ENCODE measurements at places on chromosomes 3 and 15.

DNA sequence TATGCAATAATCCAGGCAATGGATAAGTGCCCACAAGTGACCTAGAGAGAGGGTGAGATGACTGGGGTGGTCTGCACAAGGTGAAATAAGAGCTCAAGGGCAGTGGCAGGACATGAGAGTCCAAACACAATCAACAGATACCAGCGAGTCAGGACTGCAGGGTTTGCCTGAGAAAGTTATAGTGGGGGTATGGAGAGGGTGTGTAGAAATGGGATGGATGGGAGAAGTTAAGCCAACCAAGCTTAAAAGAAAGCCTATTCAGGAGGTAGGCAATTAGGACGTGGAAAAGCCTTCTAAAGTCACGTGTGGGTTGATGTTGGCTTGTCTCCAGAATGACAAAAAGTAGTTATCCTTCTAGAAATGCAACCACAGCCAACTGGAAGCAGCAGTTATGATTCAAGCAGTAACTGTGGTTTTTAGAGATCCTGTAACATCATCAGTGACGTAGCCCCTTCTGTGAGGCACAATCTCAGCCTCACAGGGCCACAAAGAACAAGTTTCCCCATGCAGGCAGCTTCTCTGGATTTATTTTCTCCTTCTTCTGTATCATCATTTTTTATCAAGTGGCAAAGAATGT, 56.1 kb downstream of the FAM174B start:
- no peak for DNase-seq

DNA sequence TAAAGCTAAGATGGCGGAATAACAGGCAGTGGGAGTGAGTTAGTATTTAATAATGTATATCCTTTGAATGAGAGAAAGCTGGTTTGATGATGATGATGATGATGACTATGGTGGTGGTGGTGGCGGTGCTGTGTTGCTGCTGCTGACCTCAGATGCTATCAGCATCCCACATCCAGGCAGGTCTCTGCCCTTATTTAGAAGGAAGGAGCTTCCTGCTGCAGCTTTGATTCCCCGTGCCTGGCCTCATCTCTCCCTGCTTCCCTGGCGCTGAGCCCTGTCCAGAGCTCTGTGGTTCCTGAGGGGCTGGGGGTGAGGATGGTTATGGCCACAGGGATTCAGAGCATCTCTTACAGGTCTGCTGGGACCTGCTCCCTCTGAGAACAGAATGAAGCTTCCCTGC, 73.1 kb downstream of the RAB11A start:
- DNase-seq = no peak

DNA sequence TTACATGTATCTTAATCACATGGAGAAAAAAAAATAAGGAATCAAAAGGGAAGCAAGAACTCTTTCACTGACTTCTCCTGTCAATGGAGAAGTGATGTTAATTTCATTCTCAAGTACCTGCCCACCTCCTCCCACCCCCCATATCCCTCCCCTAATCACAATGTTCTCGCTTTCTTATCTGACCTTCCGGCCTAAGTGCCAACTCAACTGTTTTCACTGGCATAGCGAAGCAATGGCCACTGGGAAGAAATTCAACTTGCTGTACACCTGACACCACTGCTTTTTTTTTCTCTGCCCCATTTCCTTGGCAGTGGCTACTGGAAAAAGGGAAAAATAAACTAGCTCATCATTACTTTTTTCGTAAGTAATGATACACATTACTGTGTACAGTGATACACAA, 3.8 kb downstream of the SGO1 start:
- no peak for DNase-seq

DNA sequence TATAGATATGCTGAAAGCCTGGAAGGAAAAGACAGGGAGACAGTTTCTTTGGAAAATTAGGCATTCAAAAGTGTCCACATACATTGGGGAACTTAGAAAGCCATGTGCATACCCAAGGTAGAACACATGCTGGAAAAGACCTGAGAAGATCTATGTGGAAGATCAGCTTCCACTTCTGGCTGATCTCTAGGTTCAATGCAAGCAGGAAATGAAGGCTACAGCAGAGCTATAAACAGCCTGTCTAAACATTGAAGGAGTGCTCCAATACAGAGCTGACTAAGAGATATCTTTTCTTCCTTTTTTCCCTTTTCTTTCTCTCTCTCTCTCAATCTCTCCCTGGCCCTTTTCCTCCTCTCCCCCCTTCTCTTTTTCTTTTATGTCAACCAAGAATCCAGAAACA, 73.6 kb upstream of the TCF12 start:
- DNase-seq = no peak

DNA sequence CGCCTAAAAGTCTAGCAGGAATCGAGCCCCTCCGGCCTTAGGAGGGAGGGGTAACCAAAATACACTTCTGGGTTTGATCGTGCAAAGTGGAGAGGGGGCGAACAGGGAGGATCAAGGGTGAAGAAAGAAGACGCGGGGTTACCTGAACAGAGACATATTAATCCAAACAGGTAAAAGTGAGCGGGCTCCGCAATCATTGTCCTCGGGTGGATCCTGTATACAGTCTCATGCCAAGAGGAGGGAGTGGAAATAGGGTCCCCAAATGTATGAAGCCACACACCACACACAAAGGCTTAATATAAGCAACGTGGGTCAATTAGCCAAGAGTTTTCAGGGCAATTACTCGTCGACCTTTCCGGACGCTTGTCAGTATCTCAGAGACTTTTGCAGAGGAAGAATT, 749.5 kb downstream of the ROBO1 start:
- no peak for DNase-seq

DNA sequence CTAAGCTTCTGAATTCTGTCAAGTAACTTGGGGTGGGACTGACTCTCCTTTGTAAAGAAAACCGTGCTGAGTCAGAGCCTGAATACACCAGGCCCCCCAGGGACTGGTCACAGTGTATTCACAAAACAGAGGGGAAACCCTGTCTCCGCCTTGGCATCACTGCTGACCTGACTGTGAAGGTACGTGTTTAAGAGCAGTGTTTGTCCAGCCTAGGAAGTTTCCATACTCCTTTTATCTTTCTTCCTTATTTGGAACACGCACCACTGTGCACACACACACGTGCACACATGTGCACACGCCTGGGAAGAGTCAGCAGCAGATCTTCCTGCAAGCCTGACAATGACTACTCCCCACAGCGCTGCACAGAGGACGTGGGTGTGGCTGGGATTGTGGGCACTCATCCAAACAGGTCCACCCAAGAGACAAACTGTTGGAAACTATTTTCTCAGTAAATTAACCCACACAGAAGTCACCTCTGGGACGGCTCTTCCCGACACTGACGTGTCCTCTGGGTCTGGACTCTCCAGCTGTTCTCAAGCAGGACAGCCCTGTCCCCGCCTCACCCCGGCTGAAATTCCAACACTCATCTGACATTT, 87.7 kb downstream of the ATP10A start:
- no peak for DNase-seq

- DNase-seq = no peak
Observed at GRCh38 chr3:145450018-145450682, 710.8 kb downstream of the PLOD2 start.

- no peak for DNase-seq
Observed at GRCh38 chr3:49531218-49531617, 23.1 kb upstream of the BSN start.

DNA sequence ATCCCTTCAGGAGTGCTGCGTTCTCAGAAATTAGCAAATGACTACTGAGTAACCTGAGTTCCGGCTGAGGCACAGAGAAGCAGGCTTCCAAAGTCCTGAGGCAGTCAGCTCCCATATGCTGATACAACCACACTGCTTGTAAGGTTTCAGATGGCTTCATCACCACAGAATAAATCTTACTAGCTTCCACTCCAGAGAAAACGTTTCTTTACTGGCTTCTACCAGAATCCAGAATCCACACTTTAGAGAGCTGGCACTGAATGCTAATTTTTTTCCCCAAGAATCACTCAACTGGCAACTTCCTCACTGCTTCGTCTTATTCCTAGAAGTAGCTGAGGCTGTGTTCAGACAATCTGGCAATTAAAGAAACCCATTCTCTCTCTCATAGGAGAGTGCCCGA, 21.4 kb downstream of the TAMM41 start:
- no peak for DNase-seq

- DNase-seq = no peak
Observed at GRCh38 chr3:115859002-115859807, 235.9 kb downstream of the GAP43 start.

- no peak for DNase-seq
Observed at GRCh38 chr3:170247875-170248274, 25.7 kb downstream of the PRKCI start.

GRCh38 chr3:59001675-59002074, 48.1 kb downstream of the CFAP20DC start:
- no peak for DNase-seq

GRCh38 chr3:170909129-170909903, 879 bp upstream of the EIF5A2 start:
- DNase-seq = no peak

GRCh38 chr3:42572278-42572677, 9.5 kb downstream of the SEC22C start:
- DNase-seq = no peak

Measured in NCI-H187 (cell line).